ENCODE measurements at places on chromosomes 7 and 10.

DNA sequence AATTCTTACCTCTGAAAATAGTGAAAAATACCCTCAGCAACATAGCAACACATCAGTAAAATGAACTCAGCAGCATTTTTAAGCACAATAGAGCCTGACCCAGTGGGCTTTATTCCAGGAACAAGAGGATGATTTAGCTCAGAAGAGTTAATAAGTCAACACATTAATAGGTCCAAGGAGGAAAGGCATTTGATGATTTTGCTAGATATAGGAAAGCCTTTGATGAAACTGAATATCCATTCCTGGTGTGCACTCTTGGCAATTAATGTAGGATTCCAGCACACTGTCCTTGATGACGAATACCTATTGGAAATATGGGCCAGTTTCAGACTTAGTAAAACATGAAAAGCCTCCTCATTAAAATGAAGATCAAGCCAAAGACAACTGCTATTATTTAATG is 42.5 kb downstream of the RASGEF1A start:
- DNase-seq: no peak

DNA sequence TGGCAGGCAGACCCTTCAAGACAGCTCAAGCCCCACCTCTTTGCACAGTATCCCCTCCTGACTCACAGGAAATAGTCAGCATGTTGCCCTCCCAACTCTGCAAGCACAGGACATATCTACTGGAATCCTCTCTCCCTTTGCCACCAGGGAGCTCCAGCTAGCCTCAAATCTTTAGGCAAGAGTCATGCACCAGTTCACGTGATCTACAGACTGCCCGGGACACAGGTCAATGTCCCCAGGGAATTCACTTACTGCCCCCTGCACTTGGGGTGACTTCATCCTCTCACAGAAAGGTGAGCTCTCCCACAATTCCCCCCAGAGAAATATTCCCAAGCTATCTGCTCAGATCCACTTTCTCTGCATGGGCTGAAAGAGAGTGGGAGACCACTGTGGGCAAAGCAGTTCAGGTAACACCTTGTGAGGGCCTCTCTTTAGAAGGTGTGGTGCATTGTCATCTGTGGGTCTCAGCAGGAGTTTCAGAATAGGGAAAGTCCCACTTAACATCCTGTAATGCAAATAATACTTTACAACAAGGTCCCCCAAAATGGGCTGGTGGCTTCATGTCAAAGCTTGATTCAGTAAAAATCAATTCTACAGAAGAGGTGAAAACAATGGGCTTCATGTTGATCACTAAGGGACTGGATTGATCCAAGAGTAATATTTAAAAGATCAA is 129.9 kb downstream of the NOC3L start:
- no peak for DNase-seq

DNA sequence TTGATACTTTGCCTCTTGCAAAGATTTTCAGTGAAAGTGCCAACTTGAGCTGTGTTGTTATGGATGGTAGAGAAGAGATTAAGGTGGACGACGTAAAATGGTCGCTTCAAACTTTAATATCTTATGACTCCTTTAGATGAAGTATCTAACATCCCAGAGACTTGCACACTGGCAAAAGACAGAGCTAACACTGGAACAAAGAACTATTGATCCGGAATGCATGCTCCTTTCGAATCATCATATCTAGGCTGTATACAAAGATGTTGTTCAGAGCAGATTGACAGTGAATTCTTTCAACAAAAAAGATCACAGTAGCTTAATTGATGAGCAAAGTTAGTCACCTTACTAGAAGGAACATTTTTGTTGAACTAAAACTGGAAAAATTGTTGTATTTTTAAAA is 592.7 kb downstream of the NXPH1 start:
- DNase-seq: no peak

GRCh38 chr7:123681561-123681960 is 25.9 kb downstream of the LMOD2 start:
- no peak for DNase-seq

DNA sequence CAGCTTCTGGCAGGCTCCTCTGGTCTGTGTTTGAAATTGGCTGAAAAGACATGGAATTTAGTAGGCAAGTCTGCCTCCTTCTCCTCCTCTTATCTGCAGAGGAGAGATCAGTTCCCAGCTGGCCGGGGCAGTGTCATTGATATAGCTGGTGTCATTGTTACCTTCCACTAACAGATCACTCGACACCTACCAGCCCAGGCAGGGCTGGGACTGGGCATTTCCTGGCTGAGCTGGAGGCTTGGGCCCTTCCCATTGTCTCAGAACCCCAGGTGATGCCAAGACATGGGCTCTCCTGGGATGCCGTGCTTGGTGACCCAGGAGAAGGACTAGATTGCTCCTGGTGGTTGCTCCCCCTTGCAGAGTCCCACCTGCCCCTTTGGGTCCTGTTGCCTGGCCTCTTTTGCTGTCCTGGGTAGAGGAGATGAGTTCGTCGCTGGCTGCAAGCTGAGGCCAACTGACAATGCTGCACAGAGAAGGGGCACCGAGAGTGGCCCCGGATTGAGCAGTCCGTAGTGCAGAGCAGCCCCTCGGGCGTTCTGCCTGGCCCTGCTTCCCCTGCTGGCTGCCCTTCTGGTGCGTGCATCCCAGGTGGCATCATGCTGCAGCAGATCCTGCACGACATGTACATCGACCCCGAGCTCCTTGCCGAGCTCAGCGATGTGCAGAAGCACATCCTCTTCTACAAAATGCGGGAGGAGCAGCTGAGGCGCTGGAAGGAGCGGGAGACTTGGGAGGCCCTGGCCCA is at the start of gene SH2D4B:
TSS of gene SH2D4B (plus strand) at position 167 of the 745 bp plus-strand sequence. CDS start at position 597, 430 bp downstream.
- no peak for DNase-seq

DNA sequence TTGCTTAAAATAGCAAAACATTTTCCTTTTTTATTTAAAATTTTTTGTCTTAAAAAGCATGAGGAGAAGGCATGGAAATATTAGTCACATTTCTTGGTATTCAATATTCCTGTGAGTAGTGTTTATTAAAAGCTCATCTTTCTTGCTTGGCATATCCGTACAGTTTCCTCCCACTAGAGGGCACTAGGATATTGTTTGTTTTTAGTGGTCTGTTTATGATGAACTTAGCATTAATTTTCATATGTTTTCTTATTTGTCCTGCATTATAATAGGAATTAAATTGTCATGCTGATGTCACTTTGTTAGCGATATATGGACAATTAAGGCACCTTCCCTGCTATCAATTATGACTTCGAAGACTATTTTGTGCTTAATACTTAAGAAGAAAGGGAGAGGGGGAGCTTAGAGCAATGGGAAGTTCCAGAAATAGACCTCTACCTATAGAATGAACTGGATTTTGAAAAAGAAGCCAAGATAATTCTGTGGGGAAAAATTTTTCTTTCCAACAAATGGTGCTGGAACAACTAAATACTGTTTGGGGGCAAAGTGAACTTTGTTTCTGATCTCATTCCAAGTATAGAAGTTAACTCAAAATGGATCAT is 91.0 kb upstream of the STRIP2 start:
- no peak for DNase-seq

DNA sequence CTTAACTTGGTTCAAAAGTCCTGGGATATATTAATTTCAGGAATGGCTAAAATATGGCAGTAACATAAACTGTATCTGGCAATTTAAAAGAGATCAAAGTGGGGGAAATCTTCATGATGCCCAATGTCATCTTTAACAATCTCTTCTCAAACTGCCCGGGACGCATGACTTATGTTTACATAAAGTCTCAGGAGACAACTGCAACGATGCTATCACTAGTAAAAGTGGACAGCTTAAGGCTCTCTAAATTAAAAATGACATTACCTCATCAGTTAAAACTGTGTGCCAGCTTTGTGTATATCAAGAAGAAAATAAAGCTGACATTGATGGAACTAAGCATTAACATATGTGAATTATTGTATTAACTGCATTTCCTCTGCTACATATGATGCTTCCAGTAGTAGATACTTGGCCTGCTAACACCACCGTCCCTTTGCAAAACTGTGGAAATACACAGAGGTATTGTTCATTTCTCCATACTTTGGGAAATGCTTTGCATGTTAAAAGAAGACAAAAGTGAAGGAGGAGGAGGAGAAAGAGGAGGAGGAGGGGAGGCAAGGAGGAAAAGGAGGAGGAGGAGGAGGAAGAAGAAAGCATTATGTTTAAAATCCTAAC is 62.4 kb downstream of the NRP1 start:
- DNase-seq: no peak

- DNase-seq: no peak
These were observed 6.4 kb upstream of the SOSTDC1 start for GRCh38 chr7:16471933-16472332.

DNA sequence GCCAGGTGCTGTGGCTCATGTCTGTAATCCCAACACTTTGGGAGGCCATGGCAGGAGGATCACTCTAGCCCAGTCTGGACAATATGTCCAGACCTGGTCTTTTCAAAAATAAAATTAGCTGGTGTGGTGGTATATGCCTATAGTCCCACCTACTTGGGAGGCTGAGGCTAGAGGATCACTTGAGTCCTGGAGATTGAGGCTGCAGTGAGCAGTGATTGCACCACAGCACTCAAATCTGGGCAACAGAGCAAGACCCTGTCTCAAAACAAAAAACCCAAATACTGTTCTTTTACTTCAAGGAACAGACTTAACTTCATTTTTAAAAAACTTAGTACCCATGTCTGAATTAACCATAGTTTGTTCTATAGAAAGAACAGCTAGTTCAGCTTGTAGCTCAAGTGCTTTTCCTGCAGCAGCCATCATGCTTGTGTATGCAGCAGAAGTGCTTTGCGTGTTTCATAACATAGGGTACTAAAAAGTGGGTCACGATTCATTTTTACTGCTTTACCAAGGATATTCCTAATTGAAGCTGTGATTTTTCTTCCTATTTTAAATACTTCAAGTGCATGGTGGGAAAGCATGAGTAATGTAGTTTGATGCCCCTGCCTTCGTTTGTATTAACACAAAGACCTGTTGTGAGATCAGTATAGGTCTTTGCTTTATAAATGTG is 5.9 kb downstream of the EIF4H start:
- no peak for DNase-seq

GRCh38 chr10:47314416-47314970 is 7.8 kb upstream of the GDF2 start:
- no peak for DNase-seq

DNA sequence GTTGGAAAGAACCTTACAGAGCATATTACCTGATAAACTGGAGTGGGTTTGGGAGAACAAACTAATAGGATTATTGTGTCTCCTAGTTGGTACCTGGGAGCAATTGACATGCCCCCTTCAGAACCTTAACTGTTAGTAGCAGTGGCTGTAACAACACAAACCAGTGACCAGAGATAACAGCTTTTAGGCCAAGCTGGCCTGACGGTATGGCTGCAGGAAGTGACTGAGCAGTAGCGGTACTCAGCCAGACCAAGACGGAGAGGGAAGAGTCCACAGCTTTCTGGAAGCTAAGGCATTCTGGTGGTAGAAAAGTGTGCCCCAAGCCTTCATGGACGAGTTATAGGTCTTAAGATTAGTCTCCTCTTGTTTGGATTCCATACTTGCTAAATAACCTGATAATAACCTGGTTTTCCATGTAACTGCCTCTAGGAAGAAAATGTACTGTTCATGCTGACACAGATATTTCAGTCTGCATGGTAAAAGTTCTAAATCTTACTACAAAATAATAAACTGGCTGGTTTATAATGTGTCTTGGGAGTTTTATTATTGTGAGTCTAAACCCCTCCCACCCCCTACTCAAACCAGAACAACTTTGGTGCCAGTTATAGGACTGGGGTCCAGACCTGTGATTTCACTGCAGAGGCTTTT is 11.3 kb downstream of the NOLC1 start:
- no peak for DNase-seq

DNA sequence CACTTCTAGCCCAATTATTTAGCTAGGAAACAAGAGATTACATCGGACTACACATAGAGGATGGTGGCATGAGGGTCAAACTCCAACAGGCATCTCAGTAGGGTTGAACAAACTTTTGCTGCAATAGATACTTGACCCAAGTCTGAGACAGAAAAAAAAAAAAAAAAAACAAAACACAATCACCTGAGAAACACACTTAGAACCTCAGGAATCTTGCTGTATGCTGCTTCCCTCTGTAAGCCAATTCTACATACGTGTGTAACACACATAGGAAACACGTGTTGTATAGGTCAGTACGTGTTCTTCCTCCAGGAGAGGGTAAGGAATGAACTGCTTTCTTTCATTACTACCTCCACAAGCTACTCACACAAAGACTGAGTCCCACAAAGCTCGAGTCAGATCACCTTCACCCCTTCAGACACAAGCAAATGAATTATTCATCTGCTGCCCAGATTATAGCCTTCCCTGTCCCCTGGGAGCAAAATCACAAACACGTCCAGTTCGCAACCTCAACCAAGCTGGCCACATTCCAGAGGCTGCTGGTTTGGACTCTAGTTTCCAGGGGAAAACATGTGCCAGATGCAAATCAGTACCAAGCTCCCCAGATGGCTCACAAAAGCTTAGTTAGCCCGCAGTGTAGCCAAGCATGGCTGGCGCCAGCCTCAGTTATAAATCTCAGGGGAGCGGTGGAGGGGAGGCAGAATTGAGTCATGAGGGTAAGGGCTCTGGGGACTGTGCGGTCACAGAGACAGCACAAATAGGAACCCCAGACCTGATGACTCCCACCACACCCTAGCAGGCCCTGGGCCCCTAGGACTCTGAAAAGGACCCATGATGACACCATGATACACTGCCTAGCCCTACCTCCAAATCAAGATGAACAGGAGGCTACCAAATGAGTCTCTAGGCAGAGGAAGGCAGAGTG is 15.1 kb downstream of the PSAP start:
- no peak for DNase-seq

- DNase-seq: no peak
These were observed 97.9 kb upstream of the IL6 start for GRCh38 chr7:22629056-22629455.

DNA sequence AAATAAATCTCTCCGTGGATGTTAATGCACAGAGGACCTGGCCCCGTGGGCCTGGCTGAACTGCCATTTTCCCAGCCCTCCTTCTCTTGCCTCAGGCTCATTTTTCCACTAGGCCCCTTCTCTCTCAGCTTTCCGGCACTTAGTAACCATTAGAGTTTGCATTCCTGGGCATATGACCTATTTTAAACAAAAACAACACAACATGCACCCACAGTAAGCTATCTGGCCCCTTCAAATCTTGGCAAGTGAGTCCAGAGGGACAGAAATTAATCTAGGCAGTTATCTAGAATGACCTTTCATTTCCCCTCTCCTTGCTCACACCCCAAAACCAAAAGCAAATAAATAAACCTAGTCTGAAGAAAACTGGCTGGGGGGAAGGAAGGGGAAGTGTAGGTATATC is 11.7 kb downstream of the FBXW4 start:
- DNase-seq: no peak

- DNase-seq: no peak
These were observed 159.0 kb upstream of the SHH start for GRCh38 chr7:155971180-155971770.

DNA sequence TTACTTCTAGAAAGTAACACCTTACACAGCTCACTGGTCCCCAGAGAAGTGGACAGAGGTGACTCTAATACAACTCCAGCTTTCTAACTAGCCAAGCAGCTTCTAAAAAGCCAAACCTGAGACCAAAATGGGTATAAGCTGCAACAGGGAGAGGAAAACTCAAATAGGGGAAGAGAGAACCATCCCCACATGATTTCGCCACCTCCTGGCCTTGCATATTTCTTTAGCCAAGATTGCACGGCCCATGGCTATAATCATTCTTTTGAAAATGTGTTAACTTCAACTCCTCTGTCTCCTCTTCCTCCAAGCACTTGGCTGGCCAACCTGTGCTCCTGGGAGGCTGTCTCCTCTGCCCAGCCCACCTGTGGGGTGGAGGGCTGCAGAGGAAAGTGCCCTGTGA is 28.7 kb downstream of the NUP42 start:
- no peak for DNase-seq

GRCh38 chr7:2076649-2077064 is 156.1 kb downstream of the MAD1L1 start:
- DNase-seq: no peak

GRCh38 chr7:121510302-121510701 is 114.2 kb upstream of the FAM3C start:
- DNase-seq: no peak

Data from stimulated activated CD8-positive, alpha-beta memory T cell treated with anti-CD3 and anti-CD28 coated beads, Interleukin-7, amount 100 ng/mL, for 1 hour (primary cell).